CD4-positive, CD25-positive, alpha-beta regulatory T cell (primary cell): ENCODE measurements at places on chromosomes 7 and 10. TPM values are rescaled to one million over a fixed set of nuclear protein-coding genes. Genes with fewer than 3 reads are reported as not detected.

Gene MACC1
- 1.0 TPM for total RNA-seq

Gene ABCA13
- 1.1 TPM for total RNA-seq

Gene CCL24
- total RNA-seq = not detected

Gene NUTM2E
- total RNA-seq = not detected

Gene FAM25A
- not detected for total RNA-seq

Gene MMD2
- not detected for total RNA-seq

Gene ABCB4
- not detected for total RNA-seq

Gene SKAP2
- total RNA-seq = 23.4 TPM

Gene KLF6
- 1,887 TPM for total RNA-seq

DNA sequence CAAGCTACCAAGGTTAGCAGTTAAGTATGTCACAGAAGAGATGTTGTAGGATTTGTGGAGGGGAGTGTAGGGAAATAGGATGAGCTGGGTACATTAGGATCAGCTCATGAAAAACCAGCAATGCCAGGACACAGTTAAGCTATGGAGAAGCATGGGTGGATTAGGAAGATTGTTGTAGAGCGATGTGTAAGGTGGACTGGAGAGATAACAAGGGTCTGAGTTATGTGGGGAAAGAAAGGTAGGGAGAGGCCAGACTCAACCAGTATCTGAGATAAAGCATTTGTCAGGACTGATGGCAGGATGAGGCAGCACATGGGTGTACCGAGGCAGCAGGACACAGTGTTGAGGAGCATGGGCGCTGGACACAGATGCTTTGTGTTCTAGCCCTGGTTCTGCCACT lies 85.4 kb upstream of the PRR15 start:
- DNase-seq = no peak

DNA sequence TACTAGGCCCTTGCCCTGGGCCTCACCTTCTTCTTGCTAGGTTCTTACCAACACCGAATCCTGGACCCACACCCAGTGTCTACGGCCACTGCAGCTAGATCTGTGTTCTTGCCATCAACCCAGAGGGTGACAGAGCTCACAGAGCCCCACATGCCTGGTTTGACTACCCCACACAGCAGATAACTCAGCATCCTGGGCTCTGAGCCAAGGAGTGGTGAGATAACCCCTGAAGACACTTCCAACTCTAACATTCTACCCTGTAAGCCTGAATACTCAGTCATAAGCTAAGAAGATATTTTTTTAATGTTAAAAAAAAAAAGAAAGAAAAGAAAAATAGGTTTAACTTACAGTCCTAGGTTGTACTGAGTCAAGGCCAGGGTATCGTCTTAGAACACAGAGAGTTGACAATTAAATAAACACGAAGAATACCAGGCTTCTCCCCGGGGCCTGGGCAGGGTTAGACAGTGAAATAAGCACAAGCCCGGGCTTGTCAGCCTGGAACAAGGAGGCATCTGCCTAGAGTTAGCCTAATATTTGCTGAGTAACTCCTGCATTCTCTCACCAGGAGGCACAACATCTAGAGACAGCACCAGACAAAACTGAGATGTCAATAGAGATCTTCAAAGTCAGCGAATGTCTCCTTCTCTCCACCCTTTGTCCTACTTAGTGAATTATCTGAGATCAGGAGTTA lies 556.5 kb upstream of the LRRN3 start:
- DNase-seq = no peak

GRCh38 chr7:55477781-55478374 lies 94.4 kb downstream of the VOPP1 start:
- DNase-seq = no peak

- DNase-seq = no peak
These were observed 371.9 kb upstream of the CHRM2 start for GRCh38 chr7:136496551-136496950.

GRCh38 chr10:99304862-99305229 lies 24.3 kb upstream of the CNNM1 start:
- DNase-seq = no peak

GRCh38 chr10:72834183-72834825 lies 59.2 kb upstream of the OIT3 start:
- DNase-seq = peak; percentile 77

- DNase-seq = no peak
These were observed 96.1 kb downstream of the PHTF2 start for GRCh38 chr7:77894574-77895091.

DNA sequence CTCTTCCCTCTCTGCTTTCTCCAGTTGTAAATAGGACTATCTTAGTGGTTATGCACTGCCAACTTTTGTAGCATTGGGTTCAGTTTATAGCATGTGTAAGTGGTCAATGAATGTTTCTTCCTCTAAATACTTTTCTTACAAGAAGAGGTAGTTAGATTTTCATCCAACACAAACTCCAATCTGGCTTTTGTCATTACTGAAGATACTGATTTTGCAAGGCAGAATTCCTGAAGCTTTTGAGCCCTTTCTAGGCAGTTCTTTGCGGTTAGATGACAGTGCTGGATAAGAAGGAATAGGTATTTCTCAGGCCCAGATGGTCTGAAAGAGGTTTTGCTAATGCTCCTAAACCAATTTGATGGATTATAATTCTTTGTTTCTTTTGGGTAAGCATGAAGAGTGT lies 60.5 kb downstream of the BICC1 start:
- no peak for DNase-seq

DNA sequence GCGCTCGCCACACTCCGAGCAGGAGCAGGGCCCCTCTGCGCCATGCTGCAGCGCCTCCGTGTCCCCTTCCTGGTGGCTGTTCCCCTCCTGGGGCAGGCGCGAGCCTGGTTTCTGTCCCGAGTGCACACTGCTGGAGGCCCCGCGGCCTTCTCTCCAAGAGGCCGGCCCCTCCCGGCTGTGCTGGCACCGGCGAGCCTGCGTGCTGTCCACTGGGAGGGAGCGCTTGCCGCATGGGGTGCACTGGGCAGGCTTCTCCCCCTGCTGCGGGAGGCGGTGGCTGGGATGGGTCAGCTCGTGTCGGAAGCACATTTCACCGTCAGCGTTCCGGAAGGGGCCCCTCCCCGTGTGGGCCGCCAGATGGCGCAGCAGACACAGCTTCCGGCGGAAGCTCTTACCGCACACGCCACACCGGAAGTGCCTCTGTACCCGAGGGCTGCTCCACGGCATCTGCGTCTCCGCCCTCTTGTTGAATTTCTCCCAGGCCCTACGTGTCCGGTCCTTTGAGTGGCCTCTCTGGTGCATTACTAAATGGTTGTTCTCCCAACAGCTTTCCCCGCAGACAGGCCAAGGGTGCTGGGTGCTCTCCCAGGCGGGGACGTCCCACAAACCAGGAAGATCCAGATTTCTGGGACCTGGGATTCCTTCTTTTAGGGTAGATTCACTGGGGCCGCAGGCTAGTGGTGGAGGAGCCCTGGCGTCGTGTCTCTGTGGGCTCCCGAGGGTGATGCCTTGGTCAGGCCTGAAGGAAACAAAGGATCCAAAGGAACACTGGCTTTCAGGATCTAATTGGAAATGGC lies 18.7 kb downstream of the ZNF786 start:
- peak; percentile 60 for DNase-seq

GRCh38 chr7:124596881-124597280 lies 168.7 kb downstream of the GPR37 start:
- no peak for DNase-seq
